Ureter (tissue), 1 donor: ENCODE measurements at places on chromosomes 11 and 22. TPM values are rescaled to one million over a fixed set of nuclear protein-coding genes. Genes with fewer than 3 reads are reported as not detected.

The ADM2 gene
- 4.6 TPM for total RNA-seq

DNA sequence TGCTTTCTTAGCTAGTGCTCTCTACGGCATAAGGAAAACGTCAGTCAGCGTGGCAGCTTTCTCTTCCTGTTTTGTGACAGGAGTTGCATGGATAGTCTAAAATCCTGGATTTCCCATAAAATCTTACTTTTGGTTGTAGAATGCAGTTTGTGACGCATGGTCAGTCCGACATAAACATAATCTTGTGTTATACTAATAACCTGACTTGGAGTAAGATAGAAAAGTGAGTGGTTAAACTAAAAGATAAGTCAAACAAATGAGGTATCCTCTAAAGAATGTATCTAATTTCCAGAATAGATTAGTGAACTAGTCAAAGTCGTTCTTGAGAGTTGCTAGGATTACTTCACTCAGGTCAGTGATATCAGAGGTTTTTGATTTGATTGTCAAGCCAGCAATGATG, 157.6 kb downstream of the PGR start:
- no peak for DNase-seq

The PGA5 gene
- total RNA-seq = not detected

The NAGA gene
- total RNA-seq = 33.4 TPM

The ACRV1 gene
- not detected for total RNA-seq

The SCN4B gene
- total RNA-seq = 1.4 TPM

The MN1 gene
- 3.3 TPM for total RNA-seq

DNA sequence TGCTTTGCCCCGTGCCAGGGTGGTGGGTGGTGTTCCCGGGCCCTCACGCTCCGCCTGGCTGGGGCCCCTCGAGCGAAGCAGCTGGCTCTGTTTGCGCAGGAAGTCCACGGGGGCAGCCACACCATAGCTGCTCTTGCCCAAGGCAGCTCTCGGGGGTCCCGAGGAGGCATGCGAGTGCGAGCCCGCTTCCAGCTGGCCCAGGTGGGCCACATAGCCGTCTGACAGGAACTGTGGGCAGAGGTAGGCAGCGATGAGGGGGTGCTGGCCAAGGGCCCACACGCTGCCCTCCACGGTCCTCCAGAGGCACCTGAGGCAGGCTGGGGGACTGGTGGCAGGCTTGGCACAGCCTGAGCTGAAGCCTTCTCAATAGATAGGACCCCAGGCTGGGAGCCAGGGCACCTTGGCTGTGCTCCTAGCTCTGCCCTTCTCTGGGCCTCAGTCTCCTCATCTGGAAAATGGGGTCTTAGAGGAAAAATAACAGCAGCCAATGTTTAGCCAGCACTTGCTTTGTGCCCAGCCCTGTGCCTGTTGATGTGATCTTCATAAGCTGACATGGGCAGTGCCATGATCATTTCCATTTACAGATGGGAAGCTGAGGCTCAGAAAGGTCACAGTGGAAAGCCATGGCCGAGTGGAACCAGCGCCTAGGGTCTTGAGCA, 9.4 kb downstream of the AIP start:
- DNase-seq = no peak

GRCh38 chr11:29989174-29989970, 27.5 kb downstream of the KCNA4 start:
- no peak for DNase-seq

- no peak for DNase-seq
These were observed 25.6 kb downstream of the TXN2 start for GRCh38 chr22:36455571-36456463.

DNA sequence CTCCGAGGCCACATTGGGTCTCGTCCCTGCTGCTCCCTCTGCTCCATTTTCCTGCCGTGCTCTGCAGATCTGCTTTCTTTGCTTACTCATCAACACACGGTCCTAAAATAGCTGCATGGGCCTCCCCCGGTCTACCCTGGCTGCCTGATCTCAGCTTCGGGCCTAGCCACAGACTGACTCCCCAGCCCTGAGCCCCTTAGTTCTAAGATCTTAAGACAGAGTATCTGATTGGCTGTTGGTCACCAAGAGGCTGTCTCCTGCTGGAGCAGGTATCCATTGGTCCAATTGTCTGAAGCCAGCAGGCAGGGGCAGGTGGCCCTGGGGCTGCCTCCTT, 53.7 kb upstream of the NECTIN1 start:
- no peak for DNase-seq

DNA sequence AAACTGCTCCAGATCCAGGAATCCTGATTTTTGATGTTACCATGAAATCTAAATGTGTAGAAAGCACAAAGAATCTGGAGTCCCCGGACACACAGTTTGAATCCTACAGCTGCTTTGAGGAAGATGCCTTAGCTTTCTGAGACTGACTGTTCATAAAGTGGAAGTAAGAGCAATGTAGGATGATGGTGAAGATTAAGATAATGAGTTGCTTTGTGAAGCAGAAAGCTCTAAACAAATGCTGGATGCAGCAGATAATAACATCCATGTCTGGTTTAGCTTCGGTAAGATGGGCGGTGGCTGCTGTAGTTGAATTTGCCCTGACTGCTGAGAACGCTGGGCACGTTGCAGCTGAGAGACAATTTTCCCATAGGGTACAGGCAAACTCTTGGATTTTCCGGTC, 20.1 kb downstream of the OVOL1 start:
- no peak for DNase-seq

The EFCAB6 gene
- total RNA-seq = 8.8 TPM

The TSSK2 gene
- not detected for total RNA-seq

DNA sequence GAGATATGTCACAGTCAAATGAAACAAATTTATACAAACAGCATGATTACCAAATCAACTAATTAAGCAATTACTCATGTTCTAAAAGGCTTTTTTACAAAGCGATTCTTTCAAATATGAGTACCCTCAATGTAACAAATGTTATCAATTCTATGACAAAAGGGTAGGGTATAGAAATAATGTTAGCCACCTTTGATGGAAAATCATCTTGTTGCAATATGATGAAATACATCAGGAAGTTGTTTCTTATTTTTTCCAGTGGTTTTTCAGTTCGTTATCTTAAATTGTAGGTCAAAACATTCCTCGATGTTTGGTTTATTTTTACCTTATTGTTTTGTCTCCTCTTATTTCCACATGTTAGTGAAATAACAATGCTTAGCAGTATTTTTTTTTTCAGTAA, 6.5 kb downstream of the ARHGEF12 start:
- DNase-seq = no peak

- no peak for DNase-seq
These were observed 73.9 kb downstream of the BDNF start for GRCh38 chr11:27626269-27626937.

- DNase-seq = no peak
These were observed 157.9 kb upstream of the C11orf87 start for GRCh38 chr11:109264128-109264527.

The HDAC10 gene
- 52.4 TPM for total RNA-seq

DNA sequence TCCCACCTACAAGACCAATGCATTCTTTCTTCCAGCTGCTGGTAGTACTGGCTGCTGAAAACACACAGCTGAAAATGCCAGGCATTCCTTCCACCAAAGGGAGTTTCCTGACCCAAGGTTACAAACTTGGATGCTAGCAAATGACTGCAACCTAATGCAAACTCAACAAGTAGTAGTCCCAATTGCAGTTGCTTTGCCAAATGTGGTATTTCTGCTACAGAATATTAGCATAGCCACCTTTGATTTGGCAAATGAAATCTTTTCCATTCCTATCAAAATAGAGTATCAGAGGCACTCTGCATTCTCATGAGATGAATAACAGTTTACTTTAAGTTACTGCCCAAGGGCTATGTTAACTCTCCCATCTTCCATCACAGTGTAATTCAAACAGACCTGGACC, 172.0 kb upstream of the ARHGAP42 start:
- DNase-seq = no peak

- no peak for DNase-seq
These were observed 440 bp upstream of the TIMP3 start for GRCh38 chr22:32800994-32801536.

The NNMT gene
- 141 TPM for total RNA-seq

The TMA7B gene
- 0.47 TPM for total RNA-seq

- DNase-seq = no peak
These were observed 20.4 kb downstream of the LGR4 start for GRCh38 chr11:27452147-27452546.

The MYBPC3 gene
- total RNA-seq = 0.18 TPM

The OR5P2 gene
- 5.6 TPM for total RNA-seq

DNA sequence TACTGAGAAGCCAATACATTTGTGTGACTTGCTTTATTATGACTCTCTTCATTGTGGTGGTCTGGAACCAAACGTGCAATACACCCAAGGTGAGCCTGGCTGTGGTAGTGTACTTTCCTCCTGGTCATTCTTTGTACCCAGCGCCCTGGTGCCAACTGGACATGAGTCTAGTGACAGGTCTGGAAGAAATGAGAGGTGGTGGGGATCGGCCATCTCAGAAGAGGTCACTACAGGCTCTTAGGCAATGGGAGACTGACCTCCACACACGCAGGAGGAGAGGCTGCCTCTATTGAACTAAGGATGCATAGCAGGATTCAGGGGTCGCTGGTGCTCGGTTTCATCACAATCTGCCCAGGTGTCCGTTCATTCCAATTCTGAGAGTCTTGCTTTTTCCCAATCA, 56.4 kb upstream of the RTL6 start:
- DNase-seq = no peak

DNA sequence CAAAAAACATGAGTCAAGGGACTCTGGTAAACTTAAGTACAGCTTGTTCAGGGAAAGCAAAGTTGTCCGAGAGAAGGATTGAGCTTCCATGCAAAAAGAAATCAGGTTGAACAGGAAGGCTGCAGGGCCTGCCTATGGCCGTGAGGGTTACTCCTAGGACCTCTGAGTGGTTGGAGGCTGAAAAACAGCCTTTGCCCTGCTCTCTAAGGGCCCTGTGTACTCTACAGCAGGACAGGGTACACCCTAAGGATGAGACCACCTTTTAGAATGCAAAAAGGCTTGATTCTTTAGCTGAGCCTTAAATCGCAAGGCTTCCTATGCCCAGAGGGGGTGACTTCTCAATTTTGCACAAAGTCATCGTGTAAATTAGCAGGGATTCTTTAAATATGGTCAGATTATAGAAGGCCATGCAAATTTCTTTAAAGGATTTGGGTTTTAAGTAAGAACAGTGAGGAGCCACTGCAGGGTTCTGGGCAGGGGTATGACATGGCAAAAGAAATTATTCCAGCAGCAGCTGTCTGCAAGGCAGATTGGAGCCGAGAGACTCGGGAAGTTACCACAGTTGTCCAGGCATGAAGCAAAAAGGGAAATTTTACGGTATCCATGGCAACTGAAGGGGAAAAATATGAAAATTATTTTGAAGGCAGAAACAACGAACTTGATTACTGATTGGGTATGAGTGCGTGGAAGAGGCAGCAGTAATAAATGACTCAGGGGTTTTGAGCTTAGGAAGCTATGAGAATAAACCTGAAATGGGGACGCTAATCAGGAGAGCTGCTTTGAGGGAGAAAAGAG, 91.8 kb downstream of the FAM76B start:
- DNase-seq = no peak

GRCh38 chr11:96459751-96460150, 69.9 kb downstream of the JRKL start:
- DNase-seq = no peak

- DNase-seq = no peak
These were observed 13.1 kb downstream of the MIAT start for GRCh38 chr22:26670459-26670858.

- no peak for DNase-seq
These were observed 7.0 kb downstream of the TP53I11 start for GRCh38 chr11:44943696-44944095.

DNA sequence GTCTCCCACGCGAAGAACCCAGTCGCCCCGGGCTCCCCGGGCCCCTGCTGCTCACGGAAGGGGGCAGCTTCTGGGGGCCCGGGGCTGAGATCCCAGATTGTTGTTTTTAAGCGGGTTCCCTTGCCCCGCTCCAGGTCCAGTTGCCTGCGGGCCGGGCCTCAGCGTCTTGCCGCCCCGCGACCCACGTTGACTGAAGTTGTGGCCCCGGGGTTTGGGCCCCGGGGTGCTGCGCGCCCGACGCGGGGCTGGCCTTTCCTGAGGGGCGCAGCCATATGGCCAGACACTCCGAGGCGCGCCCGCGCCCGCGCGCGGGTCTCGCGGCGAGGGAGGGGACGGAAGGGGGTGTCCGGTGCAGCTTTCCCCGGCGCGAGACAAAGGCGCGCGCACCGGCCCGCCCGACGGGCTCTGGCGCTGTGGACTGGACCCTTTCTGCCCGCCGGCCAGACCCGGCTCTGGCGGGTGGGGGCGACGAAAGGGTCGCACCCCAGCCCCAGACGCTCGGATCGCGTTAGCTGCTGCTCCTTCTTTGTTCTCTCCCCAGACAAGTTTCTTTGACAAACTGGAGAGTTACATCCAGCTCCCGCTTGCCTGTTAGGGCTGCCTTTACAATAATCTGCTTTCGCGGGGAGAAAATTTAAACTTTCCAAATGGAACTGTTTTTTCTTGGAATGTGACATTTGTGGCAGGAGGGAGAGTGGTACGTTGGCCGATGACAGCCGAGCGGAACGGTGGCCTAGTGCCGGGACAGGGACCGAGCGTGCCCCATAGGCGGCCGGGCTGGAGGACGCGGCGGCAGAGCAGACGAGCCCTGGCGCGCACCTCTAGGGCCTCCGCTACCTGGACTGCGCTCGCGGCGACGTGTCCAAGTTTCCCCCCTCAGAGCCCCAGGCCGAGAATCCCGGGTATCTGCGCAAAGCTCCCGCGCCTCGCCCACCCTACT, 716 bp downstream of the AMOTL1 start:
- peak; percentile 49 for DNase-seq

DNA sequence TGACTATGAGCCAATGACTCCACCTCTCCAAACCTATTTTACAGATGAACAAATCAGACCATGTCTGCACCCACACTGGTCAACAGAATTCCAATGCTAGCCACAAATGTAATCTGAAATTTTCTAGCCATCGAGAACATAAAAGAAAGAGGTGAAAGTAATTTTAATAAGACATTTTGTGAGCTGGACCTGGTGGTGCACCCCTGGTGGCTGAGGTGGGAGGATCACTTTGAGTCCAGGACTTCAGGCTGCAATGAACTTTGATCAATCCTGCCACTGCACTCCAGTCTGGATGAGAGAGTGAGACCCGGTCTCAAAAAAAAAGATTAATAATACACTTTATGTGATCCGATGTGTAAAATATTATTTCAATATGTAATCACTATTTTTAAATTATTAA, 9.4 kb upstream of the RNF185 start:
- DNase-seq = no peak

The PRODH gene
- 12.4 TPM for total RNA-seq

DNA sequence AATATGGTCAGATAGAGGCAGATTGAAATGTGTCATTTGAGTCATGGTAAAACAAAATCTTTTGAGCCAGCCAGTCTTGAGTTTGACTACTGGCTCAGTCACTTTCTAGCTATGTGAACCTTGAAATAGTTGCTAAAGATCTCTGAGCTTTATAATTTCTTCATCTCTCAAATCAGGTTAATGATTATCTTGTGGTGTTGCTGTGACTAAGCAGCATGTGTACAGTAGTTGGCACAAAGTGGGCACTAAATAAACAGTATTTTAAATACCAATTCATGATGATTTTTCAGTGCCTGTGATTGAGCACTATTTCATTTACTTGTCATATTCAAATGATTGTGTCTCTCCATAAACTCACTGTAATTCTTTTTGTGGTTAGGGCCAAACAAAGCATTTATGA, 70.8 kb downstream of the RAB38 start:
- no peak for DNase-seq

GRCh38 chr11:45931739-45932138, 9.3 kb downstream of the LARGE2 start:
- no peak for DNase-seq
